ENCODE measurements at places on chromosomes 6 and 20.

DNA sequence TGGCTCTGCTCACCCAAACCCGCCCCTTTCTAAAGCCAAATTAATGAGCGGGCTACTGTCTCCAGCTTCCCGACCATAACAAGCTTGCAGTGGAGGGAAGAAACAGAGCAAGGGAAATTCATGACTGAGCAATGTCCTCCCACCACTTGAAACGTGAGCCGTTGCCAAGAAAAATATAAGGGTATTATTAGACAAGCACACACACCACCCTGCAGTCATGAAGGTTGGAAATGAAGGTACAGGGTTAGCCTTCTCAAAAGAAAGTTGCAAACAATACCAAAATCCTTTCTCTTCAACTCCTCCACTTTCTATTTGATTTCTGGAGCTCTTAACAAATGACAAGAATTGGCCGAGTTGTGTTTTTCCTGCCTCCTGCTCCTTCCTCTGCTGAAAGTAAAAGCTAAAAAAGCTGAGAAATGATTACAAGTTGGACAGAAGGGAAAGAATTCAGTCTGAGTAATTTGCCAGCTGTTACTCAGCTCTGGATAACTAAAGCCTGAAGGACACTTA, 151.1 kb upstream of the B3GAT2 start:
- no peak for DNase-seq

GRCh38 chr20:59515013-59515905, 89.1 kb upstream of the PHACTR3 start:
- DNase-seq = peak; percentile 89

DNA sequence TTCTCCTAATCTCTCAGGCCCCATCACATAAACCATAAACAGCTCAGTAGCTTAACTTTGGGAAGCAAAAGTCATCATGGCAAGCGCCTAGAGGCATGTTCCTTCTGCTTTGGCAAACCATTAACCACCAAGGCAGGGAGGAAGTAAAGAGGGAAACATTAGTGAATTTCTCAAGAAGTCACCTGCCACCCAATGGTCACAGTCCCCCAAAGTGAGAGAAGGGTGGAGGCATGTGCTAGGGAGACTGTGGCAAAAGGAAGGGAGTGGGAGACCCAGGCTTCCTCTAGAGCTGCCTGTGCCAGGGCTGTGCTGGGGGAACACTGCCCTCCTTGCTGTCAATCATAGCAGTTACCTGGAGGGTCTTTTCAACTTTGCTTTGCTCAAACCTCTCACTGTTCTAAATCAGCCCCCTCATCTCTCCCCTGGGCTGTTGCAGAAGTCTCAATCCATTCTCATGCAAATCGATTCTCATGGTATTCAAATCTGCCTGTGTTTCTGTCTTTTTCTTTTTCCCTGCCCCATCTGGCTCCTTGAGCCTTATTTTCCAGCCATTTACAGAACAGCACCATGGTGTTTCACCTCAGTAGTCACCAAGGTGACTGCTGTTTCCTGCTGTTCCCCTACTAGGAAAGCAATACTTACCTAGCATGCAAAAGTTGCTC, 1.8 kb upstream of the RNF24 start:
- DNase-seq = no peak

- no peak for DNase-seq
These were observed 2.4 kb downstream of the TDP2 start for GRCh38 chr6:24664046-24664987.

DNA sequence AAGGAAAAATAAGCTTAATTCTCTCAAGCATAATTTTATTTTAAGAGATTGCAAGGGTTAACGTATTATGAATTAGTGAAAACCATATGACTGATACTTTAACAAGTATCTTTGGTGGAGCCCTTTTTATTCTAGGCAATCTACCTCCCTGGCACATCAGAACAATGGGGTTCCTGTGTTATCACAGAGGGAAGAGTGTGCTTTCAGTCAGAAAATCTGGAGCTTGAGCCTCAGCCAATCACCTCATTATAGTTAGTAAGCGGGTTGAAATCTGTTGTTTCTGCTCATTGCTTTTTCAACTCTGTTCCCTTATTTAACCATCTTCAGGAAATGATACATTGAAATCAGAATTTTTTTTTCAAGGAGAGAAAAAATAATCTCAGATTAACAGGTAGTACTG, 391 bp downstream of the ADGRF1 start:
- no peak for DNase-seq

DNA sequence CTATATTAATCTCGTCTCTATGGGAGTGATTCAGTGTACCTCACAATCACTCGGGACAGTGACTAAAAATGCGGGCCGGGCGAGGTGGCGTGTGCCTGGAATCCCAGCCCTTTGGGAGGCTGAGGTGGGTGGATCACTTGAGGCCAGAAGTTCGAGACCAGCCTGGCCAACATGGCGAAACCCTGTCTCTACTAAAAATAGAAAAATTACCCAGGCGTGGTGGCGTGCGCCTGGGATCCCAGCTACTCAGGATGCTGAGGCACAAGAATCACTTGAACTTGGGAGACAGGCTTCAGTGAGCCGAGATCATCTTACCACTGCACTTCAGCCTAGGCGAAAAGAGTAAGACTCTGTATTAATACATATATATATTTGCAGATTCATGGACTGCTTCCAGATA, 17.4 kb downstream of the POPDC3 start:
- no peak for DNase-seq

DNA sequence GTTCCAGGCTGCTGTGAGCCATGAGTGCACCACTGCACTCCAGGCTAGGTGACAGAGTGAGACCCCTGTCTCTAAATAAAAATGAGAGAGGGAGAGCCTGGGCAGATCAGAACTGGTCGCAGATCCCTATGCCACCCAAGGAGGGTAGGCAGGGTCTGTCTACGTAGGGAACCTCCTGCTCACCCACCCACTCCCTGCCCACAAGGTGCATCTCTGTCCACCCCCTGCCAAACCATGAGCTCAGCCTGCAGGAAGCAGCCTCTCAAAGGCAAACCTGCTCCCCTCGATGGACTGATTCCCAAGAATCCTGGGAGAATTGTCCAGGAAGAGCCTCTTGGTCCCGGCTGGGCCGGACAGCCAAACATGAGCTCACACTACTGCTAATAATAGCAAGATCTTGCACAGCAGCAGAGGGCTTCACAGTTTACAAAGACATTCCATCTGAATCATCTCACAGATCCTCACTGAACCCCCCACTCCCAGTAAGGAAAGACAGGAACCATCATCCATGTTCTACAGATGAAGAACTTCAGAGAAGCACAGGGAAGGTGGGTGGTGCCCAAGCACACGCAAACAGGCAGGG, 27.8 kb upstream of the TLDC2 start:
- DNase-seq = no peak

- peak; percentile 22 for DNase-seq
These were observed 45.2 kb downstream of the THEMIS start for GRCh38 chr6:127855542-127856159.

DNA sequence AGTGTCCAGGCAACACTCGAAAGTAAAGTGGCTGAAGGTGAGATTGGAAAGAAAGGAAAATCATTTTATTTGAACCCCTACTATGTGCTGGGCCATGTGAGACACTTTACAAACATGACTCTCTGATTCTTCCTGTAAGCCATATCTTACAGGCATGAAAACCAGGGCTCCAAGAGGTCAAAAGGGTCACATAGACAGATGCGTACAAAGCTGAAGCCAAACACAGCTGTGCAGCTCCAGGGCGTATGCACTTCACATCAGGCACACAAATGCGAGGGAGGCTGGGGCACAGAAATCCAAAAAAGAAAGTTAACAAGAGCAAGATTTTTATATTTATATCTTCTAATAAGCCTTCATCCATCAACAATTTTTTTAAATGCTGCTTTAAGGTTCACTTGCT, 176.5 kb downstream of the PHACTR1 start:
- no peak for DNase-seq

GRCh38 chr6:150036081-150036480, 10.7 kb upstream of the RAET1L start:
- DNase-seq = no peak

DNA sequence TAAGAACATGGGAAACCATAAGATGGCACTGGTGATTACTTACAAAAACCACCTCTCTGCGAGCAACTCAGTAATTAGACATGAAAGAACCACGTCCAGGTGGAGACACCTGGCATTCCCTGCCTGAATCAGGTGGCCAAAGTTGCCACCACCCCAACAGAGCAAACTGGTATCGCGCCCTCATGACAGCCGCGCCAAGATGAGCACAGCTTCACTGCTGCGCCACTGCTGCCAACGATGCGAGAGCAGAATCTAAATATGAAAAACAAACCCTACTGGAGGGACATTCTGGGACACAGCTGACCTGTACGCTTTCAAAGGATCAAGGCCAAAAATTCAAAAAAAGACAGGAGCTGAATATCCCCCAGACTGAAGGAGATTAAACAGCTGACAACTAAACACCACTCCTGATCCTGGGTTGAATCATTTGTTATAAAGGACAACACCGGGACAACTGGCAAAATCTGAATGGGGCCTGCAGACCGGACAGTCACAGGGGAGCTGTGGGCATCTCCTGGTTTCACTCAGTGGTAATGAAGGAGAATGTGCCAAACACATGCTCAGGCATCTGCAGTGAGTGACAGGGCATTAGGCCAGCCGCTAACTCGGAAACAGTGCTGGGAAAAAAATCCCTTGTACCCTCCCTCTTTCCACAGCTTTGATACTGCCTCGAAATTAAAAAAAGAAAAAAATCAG, 17.4 kb downstream of the CST7 start:
- DNase-seq = no peak

DNA sequence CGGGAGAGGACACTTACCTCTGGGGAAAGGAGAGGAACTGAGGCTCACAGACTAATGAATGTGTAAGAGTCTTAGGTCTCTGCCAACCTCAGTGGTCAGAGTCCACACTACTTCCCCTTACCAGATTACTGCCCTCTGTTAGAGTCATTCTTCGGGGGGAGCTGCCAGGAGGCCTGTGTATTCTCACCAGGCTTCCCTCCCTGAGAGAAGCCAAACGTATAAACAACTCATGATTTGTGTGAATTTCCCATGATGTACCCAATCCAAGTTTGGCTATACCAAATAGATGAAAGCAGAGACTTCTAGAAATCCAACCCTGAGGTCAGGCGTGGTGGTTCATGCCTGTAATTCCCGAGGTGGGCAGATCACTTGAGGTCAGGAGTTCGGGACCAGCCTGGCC, 77.1 kb downstream of the SLC2A10 start:
- DNase-seq = no peak

DNA sequence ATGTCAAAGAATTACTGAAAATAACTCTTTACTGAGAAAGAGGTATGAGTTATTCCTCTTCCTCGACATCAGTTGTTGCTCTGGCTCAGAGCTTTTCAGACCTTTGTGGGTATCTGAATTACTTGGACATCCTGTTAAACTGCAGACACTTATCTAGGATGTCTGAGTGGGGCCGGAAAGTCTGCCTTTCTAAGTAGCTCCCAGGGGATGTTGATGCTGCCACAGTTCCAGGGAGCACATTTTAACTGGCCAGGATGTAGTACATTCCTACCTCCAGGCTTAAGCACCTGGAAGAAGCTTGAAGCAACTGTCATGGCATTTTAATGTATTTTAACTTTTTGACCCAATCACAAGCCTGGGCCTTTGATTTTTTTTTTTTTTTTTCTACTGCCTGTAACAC, 265.8 kb upstream of the PLCB4 start:
- no peak for DNase-seq

- no peak for DNase-seq
These were observed 1.1 kb upstream of the LCA5 start for GRCh38 chr6:79538106-79538971.

GRCh38 chr20:23269954-23270353, 80.6 kb upstream of the NXT1 start:
- no peak for DNase-seq

DNA sequence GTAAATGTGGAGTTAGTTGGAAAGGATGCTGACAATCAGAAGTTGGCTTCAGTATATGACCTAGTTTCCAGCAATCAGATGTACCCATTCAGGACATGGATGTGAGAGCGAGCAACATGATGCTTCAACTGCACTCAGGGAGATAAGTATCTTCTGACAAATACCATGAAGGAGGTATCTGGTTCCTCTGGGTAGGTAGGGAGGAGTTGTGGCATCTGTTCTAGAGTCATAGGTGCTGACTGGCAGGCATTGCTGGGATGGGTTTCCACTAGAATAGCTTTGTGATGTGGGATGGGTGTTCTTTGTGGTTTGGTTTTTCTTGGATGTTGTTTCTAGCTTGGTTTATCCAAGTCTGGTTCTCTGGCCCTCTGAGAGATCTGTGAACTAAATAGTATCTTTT, 3.9 kb upstream of the REV3L start:
- no peak for DNase-seq

- no peak for DNase-seq
These were observed 8.8 kb upstream of the TAF8 start for GRCh38 chr6:42041481-42042053.

DNA sequence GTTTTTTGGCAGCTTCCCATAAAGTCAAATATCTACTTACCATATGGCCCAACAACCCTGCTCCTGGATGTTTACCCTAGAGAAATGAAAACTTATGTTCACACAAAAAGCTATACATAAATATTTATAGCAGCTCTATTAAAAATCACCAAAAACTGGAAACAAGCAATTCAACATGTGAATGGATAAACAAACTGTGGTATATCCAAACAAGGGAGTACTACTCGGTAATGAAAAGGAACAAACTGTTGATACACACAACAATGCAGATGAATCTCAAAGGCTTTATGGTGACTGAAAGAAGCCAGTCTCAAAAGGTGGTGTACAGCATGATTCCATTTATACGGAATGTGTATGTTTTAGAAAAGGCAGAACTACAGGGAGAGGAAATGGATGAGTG, 48.4 kb downstream of the PREX1 start:
- DNase-seq = no peak

- no peak for DNase-seq
These were observed 75.1 kb downstream of the SNX5 start for GRCh38 chr20:17893445-17893844.

DNA sequence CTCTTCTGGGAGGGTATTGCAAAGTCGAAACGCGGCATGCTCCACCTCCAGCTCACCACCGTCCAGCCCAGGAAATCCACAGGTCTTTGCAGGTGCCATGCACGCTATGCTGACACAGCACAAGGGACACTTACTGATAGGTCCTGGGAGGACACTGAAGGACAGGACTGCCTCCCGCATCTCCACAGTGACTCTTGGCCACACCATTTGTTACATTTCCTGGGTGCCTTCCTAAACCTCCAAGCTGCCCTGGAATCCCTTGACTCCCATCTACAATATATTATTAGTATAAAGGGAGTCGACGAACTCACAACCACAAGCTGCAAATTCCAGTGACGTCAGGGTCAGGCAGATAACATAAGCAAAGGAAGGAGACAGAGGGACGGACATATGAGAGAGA, 106.9 kb downstream of the JPH2 start:
- DNase-seq = no peak

GRCh38 chr6:137084090-137084489, 39.3 kb upstream of the IL20RA start:
- DNase-seq = no peak
